ENCODE measurements at places on chromosomes 3 and 15.

- no peak for DNase-seq
These were observed 48.4 kb downstream of the ST6GAL1 start for GRCh38 chr3:186978712-186979111.

GRCh38 chr3:105364128-105364527 lies 2.6 kb upstream of the ALCAM start:
- peak; percentile 74 for DNase-seq

DNA sequence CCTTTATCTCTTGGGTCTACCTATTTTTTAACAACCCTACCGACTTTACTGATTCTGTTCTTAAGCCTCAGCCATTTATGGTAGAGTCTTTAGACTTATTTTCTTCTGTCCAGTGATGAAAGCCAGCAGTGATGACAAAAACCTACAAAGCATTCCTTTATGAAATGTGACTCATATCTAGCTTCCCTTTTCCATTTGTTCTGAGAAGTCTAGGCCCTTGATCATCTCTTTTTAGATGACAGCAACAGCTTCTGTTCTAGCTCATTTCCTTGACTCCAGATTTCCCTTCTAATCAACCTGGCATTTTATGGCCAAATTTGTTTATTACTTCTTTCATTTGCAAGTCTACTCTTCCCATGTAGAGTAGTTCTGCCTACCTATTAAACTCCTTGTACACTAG lies 36.1 kb downstream of the CFAP44 start:
- DNase-seq = peak; percentile 43

- no peak for DNase-seq
These were observed 174.7 kb downstream of the MBNL1 start for GRCh38 chr3:152443212-152444023.

GRCh38 chr15:92294759-92295158 lies 98.9 kb upstream of the ST8SIA2 start:
- DNase-seq = no peak

DNA sequence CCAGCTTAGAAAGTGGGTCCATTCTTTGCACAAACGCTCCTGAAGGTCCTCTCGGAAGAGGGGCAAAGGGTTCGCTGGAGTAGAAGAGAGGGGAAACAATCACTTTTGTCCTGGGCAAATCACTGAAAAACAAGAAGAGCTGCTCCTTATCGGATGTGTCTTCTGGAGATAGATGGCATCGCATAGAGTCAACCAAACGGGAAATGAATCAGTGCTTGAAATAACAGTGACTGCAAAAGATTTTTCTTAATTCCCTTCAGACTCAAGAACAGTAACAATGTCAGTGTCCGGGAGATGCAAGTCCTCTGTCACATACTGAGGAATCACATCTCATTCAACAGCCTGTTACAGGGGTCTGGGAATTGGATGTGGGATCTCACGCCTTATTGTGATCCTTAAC lies 78.8 kb upstream of the PCSK6 start:
- DNase-seq = peak; percentile 26

DNA sequence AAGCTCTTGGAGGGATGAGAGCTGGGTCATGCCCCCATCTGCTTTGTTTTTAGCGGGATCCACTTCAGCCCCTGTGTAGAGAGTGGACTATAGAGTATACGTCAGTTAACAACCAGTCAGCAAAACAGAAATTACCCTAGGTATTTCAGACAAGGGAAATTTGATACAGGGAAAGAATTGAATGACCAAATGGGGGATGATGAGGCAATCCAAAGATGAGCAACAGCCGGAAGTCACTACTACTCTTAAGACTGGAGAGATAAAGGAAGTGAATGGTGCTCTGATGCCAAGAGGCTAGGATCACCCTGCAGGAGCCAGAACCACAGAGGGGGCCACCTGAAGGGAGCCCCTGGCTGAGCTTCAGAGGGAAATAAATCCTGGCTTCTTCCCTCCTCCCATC lies 1.7 kb upstream of the GPR62 start:
- peak; percentile 54 for DNase-seq

GRCh38 chr3:103494011-103494410 lies 1059.2 kb downstream of the ZPLD1 start:
- DNase-seq = peak; percentile 65

GRCh38 chr15:60372756-60373155 lies 25.0 kb downstream of the ANXA2 start:
- peak; percentile 69 for DNase-seq

DNA sequence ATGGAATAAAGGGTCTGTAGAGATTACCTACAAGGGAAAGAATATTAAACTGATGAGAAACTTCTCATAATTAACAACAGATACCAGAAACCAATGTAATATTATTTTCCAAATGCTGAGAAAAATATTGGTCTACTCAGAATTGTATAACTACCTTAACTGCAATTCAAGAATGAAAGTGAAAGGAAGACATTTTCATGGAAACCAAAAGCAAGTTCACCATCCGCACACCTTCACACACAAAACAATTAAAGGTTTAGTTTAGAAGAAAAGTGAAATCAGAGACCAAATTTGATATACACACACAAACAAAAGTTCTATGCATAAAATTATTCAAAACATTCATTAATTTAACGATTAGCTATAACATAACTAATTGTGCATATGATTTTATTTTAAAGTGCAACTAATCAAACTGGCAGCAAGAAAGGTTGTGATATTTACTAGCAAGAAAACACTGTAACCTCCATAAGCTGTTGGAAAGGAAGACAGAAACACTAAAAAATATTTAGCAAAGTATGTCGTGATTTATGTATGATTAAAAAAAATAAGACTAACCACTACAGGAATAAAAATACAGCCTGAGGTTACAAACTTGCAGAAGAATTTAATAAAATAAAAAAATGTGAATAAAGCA lies 395.5 kb downstream of the FGF12 start:
- no peak for DNase-seq

DNA sequence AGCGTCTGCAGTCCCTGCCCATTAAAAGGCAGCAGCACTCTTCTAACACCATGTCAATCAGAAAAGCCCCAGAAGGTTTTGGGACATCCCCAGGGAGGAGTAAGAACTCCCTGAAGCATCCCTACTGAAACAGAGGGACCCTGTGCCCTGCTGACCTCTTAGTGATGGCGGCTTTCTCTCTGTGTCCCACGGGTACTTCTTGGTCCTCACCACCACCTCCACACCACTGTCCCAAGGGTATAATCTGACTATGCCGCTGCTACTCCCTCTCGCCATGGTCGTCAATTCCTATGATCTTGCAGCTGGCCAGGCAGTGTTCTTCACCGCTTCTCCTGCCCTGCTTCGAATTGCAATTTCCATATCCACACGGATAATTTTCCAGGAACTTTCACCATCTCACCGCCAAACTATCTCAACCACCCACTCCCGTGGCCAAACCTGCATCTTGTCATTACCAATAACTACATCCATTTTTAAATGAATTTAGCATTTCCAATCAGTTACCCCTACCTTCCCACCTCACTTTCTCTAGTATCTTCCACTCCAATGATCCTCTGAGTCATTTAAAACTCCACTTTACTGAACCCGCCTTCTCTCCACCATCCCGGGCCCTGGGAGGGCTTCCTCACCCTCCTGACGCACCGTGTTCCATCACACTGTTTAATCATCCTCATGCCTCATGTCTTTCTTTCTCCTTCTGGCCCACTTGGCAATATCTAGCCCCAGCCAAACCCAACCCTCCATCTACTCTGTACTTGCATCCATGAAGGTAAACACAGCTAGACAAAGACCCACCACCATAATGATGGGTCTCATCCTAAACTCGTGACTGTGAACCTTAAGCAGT lies 23.7 kb downstream of the PRR23E start:
- DNase-seq = no peak

DNA sequence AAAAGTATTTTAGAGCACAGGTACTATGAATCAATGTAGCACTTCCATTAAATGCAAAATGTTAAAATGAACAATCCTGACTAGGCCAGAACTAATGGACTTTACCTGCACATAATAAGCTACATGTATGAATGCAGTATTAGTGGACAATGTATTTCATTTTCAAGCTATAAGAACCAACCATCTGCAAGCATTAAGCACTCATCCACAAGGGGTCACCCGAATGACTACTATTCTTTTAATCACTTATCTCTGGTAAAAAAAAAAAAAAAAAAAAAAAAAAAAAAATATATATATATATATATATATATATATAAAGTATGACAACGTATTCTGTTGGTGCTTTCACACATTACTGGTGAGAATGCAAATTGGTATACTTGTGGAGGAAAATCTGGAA lies 7.2 kb downstream of the HERC1 start:
- DNase-seq = peak; percentile 44

GRCh38 chr3:167743799-167744198 lies 8.3 kb downstream of the SERPINI1 start:
- DNase-seq = peak; percentile 2

GRCh38 chr3:175704366-175705055 lies 845.4 kb downstream of the NAALADL2 start:
- DNase-seq = no peak

- no peak for DNase-seq
These were observed 981.2 kb downstream of the NSUN3 start for GRCh38 chr3:95044101-95044500.

GRCh38 chr15:55902981-55903380 lies 90.4 kb downstream of the NEDD4 start:
- peak; percentile 58 for DNase-seq

GRCh38 chr3:24831221-24831620 lies 336.6 kb upstream of the THRB start:
- no peak for DNase-seq

DNA sequence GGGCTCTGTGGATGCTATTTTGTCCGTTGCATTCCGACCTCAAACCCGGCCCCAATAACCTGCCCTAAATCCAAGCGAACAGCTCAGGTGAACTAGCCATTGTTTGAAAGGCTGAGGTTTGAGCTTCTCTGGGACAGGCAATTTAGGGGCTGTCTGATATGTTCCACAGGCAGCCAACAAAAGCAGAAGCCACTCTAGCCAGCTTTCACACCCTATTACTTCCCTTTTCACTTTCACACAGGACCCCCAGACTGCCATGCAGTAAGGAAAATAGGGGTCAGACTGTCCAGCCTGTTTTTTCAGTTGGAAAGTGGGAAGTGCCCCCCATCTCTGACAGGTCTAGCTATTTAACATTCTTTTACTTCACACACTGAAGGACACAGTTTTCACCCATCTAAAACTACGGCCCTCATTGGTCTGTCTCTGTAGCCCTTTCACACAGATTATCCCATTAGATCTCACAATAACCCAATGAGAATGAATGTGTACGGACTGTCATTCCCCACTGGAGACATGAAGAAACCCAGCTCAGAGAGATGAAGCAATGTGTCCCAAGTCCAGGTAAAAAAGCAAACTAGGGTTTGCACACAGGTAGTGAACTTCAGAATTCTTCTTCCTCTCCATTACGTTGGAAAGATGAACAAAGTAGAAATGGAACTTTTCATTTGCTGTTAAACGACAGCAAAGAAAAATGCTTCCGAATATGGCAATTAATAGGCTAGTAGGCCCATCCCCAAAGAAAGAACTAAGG lies 1.9 kb downstream of the CCDC12 start:
- no peak for DNase-seq

- DNase-seq = peak; percentile 77
These were observed 24.0 kb downstream of the FLNB start for GRCh38 chr3:58032186-58032585.

DNA sequence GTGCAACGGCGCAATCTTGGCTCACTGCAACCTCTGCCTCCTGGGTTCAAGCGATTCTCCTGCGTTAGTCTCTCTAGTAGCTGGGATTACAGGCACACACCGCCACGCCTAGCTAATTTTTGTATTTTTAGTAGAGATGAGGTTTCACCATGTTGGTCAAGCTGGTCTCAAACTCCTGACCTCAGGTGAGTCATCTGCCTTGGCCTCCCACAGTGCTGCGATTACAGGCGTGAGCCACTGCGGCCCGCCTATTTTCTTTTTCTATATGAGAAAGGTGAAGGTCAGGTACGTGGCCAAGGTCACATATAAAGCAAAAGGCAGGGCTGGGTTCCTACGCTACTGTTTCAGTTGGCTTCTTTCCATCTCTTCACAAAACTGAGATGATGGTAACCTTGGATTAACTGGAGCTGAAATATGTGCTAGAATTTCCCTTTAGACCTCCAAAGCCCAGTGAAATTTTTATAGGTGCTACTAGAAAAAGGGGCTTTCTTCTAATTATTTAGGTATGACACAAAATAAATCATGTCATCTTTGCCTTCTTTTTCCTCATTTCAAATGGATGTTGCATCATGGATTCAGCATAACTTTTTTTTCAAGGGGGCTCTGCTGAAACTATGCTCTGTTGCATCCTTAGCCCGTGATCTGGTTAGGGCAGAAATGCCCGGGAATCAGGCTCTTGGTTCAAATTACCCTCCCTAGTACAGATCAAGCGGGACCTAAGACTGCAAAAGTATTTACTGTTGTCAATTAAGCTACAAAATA lies 68.5 kb downstream of the MYO1E start:
- DNase-seq = no peak

- no peak for DNase-seq
These were observed 99.5 kb downstream of the SQOR start for GRCh38 chr15:45734260-45734711.

DNA sequence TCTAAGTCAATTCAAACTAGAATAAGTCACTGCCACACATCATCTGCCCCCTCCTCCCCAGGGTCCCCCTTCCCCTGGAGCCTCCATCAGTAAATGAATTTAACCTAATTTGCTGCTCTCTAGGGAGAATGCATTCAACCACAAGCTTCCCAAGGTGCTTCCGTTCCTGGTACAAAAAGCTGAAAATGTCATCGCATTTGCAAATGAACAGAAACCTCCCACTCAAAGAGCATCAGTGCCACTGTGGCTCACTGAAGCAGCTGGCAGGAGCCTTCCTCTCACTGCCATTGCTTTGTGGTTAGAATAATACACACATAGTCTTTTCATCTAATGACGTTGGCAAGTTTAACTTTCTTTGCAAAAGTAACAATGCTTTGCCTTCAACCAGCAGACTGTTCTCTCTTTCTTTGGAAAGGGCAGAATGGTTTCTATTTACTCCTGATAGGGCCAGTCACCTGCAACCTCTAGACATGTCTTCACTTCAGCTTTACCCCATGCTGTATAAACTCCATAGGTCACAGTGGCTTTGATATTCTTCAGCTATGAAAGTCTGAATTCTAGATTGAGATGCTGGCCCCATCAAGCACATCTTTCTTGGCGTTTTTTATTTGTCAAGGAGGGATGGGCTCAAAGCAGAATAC lies 238.1 kb downstream of the CPNE4 start:
- DNase-seq = no peak

GRCh38 chr3:139537361-139537760 lies 2.2 kb downstream of the RBP1 start:
- DNase-seq = peak; percentile 52

DNA sequence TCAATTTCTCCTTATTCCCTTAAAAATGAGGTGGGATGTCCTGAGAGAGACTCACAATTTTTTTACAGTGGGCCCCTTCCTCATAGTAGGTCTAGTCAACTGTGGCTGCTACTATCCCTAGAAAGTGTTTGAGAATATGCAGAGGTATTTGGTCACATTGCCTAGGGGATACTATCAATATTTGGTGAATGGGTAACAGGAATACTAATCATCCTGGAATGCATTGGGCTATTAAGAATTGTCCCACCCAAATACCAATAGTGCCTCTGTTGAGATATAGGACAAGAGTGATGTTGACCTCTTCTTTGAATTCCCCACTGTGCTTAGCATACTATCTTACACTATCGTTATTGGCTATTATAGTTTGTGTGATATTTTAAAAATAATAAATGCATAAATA lies 389.4 kb downstream of the DIPK2A start:
- peak; percentile 25 for DNase-seq
